ENCODE measurements at places on chromosomes 4 and X. TPM values are rescaled to one million over a fixed set of nuclear protein-coding genes. Genes with fewer than 3 reads are reported as not detected.

Gene RBM46
- not detected for polyA plus RNA-seq

Gene KIF4A
- 13.0 TPM for polyA plus RNA-seq

Gene CT45A3
- not detected for polyA plus RNA-seq

Gene RASSF6
- polyA plus RNA-seq, result 7.0 TPM

Gene GAB1
- 51.5 TPM for polyA plus RNA-seq

Gene DDX53
- polyA plus RNA-seq, result not detected

DNA sequence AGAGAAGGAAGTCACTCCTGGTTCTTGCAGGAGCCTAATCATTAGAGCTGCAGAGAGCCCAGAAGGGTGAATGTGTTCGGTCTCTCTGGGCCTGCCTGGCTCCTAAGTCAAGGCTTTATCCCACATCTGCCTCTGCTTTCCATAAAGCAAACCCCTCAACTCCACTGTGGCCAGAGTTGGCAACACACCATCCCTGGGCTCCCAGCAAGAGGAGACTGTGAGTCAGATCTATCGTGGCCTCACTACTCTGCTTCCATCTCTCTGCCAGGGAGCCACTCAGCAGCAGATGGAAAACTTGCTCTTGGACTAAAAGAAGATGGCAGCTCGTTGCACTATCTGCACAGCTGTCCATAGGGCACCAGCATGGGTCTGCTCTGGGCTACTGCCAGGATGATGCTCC, 348.2 kb downstream of the FBXW7 start:
- DNase-seq, result no peak

DNA sequence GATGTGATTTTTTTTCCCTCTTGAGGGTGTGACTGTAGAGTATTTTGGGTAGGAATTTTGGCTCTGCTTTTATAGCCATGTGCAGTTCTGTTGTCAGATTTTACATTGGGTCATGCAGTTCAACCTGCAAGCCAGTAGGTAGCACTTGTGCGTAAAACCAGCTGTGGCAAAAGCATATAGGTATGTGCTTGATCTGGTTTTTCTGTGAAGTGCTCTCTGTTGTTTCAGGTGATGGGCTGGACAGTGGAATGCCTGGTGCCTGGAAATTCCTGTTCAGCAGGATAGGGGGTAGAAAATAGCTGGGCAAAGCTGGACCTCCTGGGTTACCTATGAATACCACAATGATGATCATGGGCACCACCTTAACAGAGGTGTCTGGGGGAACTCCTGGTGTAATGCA, 584.2 kb upstream of the PCDH10 start:
- no peak for DNase-seq

- DNase-seq, result no peak
Measured at GRCh38 chrX:10350221-10350620, 193.4 kb downstream of the CLCN4 start.

DNA sequence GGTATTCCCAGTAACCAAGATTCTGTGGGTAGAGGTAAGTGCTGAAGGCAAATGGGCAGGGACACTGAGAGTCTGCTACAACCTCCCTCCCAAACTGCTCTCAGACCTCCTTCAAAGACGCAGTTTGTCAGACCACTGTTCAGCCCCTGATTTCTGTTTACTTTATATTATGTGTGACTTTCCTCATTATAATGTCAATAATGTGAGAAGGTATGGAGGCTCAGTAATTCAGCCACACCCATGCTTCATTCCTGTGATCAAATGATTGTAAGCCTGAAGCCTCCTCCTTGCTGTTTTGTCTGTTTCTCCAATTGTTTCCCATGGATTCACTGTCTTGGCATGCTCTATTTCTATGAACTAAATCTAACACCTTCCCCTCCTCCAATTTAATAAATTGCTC, 75.6 kb downstream of the SYTL5 start:
- DNase-seq, result no peak

GRCh38 chr4:123816462-123816861, 419.9 kb downstream of the SPRY1 start:
- no peak for DNase-seq
